ENCODE measurements at places on chromosomes 1 and 21.
A peak's percentile ranks its signal among the peaks of the same experiment; 100 is the strongest.

DNA sequence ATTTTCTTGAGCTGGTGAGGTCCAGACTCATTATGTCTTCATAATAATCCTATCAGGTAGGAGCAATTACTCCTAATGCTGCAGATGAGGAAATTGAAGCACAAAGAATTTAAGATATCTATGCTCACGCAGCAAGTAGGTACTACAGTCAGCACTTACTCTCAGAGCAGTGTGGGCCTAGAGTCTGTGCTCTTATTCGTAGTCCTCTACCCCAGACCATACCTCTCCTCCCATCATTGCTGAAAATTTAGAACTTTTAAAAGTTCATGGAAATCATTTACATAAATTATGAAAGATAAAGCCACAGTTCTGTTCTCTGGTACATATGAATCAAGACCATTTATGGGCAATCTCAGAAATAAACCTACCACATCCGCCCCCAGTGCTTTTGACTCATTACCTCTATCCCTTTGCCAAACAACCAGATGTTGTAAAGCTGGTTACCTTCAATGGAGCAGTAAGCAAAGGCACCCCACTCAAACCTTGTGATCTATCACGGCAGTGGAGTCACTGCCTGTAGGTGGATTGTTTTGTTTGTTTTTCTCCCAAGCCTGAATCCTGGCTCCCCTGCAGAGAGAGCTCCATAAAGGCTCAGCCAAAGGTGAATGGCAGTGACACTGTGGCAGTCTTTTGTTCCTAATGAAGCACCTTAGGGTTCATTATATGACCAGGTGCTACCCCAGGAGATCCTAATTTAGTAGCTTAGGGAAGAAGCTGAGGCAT, 20.9 kb upstream of the MAN1A2 start:
- peak; percentile 95 for DNase-seq

DNA sequence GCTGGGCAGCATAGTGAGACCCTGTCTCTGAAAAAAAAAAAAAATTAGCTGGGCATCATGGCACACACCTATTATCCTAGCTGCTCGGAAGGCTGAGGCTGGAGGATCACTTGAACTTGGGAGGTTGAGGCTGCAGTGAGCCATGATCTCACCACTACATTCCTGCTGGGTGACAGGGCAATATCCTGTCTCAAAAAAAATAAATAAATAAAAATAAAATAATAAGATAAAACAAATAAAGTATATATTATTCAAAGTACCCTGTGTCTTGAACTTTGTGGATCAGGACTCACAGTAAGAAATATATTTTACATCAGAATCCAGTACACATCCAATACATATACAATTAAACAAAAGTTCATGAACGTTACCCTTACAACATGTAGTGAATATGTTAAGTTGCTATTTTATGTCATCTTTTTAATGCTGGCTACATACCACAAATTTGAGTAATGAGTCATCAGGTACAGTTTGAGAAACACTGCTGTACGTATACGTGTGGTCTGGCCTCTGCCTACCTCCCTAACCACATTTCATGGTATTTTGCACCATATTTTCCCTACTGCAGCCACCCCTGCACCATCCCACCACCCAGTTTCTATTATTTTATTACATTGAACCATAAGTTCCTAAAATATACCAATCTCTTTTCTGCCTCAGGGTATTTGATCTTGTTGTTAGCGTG, 4.4 kb downstream of the NME7 start:
- no peak for DNase-seq

DNA sequence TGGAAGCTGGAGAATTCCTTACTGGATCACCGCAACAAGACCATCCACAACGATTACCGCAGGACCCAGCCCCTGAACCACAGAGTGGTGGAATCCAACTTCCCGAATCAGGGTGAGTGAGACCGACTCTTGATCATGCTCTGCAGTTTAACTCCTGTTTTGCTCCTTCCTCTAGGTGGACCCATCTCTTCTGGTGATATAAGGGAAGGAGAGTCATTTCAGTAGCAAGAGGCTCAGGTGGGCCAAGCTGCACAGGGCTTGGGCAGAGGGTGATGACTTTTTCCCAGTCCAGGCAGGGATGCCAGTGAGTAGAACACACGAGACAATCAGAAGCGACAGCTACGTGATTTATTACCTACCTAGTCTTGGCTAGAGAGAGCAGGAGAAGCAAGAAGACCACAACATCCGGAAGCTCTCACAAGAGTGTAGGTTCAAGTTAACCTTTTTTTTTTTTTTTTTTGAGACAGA, 25.2 kb downstream of the CA6 start:
- no peak for DNase-seq

- DNase-seq, result no peak
Observed at GRCh38 chr21:33836408-33836807, 79.2 kb downstream of the ATP5PO start.

DNA sequence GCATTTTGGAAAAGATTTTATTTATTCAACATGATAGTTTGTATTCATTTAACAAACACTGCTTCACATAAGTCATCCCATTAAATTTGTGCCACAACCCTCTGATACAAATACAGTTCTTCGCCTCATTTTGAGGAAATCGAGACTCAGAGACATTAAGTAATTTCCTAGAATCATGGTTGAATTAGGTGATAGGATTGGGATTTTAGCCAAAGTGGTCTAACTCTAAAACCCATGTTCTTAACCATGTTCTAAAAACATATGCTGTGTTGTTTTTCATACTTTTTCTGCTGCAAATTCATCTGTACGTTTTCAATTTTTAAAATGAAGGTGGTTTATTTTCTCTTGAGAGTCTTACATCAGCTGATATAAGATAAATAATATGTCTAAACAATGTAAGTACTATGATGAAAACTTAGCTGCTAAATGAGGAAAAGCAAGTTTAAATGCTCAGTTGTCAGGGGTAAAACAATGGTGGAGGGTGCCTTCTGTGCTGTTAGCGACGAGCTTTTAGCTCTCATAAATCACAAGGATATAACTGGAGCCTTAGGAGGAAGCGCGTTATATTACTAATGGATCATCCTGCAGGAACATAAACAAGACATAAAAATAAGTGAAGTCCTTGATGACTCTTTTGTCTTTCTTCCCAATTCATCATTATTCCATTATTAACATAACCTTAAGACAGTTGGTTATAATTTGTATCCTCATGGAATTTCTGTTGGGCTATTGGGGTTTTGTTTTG, 97.7 kb downstream of the CACHD1 start:
- peak; percentile 47 for DNase-seq

GRCh38 chr1:183022202-183023145, 746 bp upstream of the LAMC1 start:
- peak; percentile 75 for DNase-seq

DNA sequence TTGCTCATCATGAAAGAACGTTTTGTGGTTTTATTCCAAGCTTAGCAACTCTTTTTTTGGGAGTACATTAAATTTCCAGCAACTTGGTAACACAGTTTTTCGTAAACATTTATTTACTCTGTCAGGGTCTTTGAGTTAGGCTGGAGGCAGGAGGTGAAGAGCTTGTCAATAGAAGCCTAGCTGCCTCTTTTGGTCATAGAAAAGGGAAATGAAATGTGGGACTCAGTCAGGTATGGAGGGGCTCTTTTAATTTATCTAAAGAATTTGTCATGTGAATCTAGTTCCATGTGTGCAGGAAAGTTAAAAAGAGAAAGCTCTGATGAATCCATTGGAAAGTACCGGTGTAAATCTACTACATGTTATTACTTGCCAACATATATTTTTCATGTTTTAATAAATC, 45.9 kb upstream of the PRMT6 start:
- no peak for DNase-seq

- DNase-seq, result no peak
Observed at GRCh38 chr1:83499998-83500397, 498.9 kb downstream of the TTLL7 start.

- DNase-seq, result peak; percentile 20
Observed at GRCh38 chr1:107252271-107252670, 111.4 kb downstream of the NTNG1 start.

DNA sequence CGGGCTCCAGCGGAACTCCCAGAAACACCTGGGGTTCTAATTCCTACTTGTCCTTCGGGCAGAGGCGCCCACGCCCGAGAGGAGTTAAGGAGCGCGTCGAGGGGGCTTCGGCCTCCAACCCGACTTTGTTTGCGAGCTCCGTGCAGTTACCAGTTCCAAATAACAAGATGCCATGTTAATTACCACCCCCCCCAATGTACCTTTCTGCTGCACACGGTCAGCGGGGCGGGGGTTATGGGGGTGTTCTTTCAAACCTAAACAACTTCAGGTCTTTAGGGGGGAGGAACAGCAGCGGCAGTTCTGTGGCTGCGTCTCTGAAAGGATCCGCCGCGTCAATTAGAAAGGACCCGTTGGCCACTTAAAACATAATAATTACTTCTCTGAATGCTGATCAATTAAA, 114.8 kb downstream of the PRDM16 start:
- no peak for DNase-seq

DNA sequence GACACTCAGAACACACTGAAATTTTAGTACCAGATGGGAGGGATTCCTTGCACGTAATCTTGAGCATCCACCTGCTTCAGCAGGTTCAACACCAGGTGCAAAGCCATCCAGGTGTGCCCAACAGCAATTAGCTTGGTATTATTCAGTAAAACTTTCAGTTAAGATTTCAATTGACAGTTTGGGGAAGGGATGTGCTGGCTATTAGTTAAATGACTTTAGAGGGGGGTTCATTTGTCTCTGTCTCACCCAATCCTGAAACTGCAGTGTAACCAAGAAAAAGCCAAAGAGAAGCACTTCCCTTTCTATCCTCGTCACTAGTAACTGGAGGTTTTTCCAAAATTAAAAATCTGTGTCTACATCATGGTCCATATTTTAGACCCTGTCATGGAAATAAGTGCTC, 90.9 kb downstream of the PIK3R3 start:
- DNase-seq, result no peak

- DNase-seq, result peak; percentile 61
Observed at GRCh38 chr1:160148121-160148520, 3.3 kb upstream of the ATP1A4 start.

DNA sequence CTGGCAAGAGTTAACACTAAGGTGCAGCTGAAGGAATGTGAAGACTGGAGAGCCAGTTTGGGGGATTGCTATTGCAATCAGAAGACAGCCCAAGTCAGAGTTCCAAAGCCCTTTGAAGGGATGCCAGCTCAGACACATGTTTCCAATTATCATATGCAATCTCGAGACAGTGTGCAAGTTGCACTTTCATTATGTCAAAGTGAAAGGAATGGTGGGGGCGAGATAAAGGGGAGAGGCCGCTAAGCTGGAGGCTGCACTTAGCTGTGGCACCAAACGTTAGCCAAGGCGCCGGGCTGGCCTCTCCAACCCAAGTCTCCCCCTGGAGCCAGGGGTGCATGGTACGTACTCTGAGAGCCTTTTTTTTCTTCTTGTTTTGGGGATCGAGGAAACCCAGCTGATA, 58.0 kb downstream of the NGF start:
- no peak for DNase-seq

DNA sequence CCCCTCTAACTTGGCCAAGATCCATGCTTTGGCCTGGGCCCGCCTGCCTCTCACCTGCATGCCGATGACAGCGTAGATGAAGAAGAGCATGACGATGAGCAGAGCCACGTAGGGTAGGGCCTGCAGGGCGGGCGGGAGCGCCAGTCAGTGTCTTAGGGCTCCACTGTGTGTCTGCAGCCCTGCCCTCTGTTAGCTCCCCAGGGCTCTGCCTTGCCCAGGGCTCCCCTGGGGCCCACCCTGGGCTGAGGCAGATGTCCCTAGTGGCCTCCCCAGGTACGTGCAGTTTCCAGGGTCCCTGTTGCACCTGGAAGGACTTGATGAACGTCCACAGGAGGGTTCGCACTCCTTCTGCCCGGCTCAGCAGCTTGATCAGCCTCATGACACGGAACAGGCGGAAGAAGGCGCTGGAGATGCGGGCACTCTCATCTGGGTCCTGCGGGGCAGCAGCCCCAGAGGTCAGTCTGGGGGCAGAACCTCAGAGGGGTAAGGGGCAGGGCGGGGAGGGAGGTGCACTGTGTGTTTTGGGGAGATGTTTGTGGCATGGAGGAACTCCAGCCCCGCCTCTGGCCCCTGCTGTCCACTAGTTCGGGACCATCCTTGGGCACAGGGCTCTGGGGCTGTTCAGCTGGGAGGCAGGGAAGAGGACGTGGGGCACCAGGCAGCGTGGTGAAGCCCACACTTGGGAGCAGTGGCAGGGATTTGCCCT, 29.8 kb upstream of the KIF21B start:
- peak; percentile 15 for DNase-seq

DNA sequence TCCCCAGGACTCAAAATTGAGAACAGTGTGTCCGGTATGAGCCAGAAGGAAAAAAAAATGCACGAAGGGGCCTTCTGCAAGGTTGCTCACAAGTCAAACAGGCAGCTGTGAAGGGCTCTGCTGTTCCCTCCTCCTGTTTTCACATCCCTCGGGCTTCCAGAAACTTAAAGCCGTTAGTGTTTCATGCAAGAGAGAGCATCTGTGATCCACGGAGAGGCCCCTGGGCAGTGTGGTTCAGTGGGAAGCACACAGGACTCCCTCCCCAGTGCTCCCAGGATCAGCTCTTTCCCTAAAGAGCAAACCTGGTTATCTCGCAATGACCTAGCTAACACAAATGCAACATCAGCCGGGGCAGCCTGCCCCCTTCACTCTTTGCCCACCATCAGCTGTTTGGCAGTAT, 2.9 kb upstream of the MATN1 start:
- no peak for DNase-seq

GRCh38 chr1:153570874-153571273, 5.2 kb upstream of the S100A2 start:
- DNase-seq, result peak; percentile 24

GRCh38 chr1:32939655-32940371, 24.8 kb downstream of the RNF19B start:
- DNase-seq, result peak; percentile 48

DNA sequence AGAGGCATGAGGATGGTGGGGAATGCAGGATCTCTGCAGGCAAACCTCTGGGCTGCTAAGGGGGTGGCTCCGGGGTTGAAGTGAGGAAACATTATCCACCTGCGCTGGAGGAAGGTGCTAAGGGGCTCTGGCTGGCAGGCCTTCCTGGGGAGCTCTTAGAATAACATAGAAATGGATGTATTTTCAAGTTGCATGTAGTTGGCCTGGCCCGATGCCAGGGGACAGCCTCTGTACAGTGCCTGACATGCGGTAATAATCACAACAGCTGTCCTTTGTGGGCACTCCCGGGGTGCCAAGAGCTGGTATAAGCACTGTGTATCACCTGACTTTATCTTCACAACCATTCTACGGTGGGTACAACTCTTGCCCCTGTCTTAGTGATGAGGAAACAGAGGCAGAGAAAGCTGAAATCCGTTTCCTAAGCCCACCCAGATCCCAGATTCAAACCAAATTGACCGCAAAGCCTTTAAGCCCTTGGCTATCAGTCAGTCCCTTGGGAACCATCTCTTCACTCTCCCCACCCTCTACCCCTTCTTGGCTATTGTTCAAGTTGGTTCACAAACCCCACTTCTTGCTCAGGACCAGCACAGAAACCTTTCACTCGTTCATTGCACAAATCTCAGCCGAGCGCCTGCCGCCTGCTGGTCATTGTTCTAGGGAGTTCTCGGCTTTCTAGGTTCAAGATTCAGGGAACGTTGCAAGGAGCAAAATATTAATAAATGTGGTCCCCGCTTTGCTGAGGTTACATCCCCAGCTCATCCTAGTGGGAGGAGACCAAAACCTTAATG, 30.9 kb downstream of the PADI4 start:
- peak; percentile 18 for DNase-seq

All from NCI-H69 (cell line).